ENCODE measurements at places on chromosomes 7 and 10.

DNA sequence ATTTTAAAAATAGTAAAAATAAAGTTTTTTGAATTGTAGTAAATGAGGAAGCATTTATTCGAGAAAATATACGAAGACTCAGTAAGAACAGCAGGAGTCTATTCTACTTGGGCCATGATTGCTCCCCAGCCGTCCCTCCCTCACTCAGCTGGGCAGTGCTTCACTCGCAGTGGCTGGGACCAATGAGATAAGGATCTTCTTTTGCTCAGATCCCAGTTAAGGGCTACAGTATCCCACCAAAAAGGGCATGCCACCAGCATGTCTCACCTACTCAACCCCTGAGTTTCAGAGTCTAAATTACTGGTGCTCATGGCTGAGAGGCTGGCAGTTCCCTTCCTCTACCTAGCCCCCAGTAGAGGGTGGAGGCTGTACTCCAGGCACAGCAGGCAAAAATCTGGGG lies 455.7 kb upstream of the PFKP start:
- no peak for DNase-seq

- no peak for DNase-seq
These were observed 339.7 kb upstream of the NFE2L3 start for GRCh38 chr7:25812086-25812850.

GRCh38 chr10:60849740-60850139 lies 71.5 kb downstream of the CDK1 start:
- DNase-seq, result no peak

DNA sequence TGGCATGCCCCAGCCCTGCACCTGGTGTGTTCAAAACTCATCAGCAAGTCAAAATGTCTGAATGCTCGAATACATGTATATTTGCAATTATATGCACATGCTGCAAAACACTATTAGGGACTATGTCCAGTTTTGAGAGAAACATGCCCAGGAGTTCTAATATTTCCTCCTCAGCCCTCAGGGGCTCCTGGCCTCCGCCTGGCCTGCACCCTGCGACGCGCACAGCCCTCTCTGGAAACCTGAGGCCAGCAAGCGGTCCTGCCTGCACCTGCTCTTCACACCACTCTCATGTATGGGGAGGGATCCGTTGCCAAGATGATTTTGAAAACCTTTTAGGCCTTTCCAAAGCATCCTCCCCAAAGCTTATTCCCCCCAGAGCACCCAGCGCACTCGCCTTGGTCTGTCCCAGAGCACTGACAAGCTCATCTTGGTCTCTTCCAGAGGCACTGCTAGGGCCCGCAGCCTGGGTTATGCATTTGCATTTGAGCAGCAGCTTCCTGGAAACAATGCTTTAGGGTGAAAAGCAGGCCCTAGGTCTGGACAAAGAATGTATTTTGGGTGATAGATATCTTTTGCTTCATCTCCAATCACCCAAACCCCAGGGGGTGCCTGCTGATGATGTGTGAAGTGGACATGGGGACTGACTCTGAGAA lies 22.6 kb upstream of the CNPY1 start:
- DNase-seq, result no peak

DNA sequence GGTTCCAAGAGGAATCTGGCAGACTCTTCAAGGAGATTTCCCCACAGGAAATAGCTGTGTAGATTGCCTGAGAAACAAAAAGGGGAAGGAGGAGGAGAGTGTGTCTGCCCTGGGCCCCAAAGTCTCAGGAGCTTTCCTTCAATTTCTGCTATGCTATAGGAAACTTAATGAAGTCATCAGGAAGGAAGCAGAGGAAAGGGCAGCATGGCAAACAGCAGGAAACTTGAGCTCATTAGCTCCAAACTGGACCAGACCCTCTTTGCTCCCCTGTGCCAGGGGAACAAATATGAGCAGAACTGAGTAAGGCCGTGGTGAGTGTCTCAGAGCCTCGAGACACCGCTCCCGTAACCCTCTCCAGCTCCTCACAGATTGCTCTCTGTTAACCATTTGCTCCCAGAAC lies 4.8 kb upstream of the KCNIP2 start:
- DNase-seq, result no peak

GRCh38 chr10:69051303-69051702 lies 36.6 kb upstream of the SRGN start:
- DNase-seq, result no peak

GRCh38 chr7:131109011-131109758 lies 218.5 kb upstream of the MKLN1 start:
- no peak for DNase-seq

GRCh38 chr10:116124777-116125176 lies 148.2 kb downstream of the GFRA1 start:
- no peak for DNase-seq

GRCh38 chr10:11586170-11586569 lies 25.3 kb downstream of the USP6NL start:
- no peak for DNase-seq

DNA sequence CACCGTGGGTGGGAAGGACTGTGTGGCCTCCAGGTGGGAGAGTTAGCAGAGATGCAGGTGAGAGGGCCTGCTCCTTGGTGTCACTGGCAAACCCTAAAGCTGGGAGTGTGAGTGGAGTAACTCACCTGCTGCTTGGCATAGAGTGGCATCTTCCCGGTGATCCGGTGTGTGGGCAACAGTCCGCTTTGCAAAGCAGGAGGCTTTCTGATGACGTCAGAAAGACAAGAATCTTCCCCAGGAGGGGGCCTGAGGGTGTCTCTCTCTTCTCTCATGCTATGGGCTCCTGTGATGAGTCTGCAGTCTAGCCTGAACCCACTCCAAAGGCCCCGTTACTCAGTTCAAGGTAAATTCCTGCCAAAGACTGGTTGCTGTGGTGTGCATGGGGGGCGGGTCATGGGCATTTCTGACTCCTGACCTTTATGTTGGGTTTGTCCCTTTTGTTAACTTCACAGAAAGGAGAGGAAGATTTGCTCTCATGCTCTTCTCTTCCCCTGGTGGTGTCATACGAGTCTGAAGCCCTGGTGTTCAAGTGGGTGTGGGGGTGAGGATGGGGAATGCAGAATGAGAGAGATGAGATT lies 187.9 kb downstream of the GATA3 start:
- DNase-seq, result no peak

- DNase-seq, result no peak
These were observed 17.5 kb downstream of the GBF1 start for GRCh38 chr10:102262744-102263370.

GRCh38 chr10:43336641-43337318 lies 34.7 kb upstream of the FXYD4 start:
- no peak for DNase-seq

DNA sequence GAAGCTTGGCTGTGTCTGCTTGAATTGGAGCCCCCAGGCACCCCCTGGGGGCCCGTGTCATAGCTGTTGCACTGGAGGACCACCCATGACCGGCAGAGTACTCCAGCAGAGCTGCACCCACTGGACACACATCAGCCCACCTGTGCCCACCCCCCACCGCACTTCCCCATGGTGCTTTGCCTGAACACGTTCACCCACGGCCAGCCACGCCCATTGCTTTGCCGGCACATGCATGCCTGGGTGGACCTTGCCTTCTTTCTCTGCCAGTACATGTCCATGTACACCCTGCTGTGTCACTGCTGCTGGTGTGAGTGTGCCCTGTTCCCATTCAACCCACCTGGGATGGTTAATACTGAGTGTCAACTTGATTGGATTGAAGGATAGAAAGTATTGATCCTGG lies 88.7 kb downstream of the SAMD9 start:
- no peak for DNase-seq

- no peak for DNase-seq
These were observed 139.5 kb downstream of the ALOX5 start for GRCh38 chr10:45513551-45513950.

- DNase-seq, result no peak
These were observed 168.7 kb upstream of the ZNF32 start for GRCh38 chr10:43817368-43817767.

DNA sequence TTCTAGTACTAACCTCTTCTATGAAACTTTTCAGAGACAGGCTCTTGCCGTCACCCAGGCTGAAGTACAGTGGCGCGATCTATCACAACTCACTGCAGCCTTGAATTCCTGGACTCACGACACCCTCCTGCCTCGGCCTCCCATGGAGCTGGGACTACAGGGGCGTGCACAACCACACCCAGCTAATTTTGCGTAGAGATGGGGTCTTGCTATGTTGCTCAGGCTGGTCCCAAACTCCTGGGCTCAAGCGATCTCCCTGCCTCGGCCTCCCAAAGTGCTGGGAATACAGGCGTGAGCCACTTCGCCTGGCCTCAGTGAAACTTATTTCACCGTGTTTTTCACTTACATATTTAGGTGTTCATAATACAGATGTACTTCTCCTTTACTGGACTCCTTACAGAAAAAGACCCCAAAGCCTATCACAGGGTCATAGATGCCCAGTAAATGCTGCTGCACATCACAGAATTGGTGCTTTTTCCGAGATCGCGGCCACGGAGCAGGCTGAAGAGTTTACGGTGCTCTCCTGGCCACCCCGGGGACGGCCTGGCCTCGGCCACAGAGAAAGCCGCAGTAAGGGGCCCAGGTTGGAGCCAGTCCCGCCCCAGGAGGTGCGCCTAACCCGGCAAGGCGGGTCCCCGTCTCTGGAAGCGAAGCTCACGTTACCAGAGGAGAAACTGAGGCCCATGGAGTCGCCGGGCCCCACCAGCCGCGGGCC lies 595 bp downstream of the TBL2 start:
- no peak for DNase-seq

- DNase-seq, result no peak
These were observed 6.9 kb downstream of the ITPRIP start for GRCh38 chr10:104331208-104331838.

GRCh38 chr7:139682136-139683013 lies 95.4 kb downstream of the HIPK2 start:
- DNase-seq, result no peak

- DNase-seq, result no peak
These were observed 12.2 kb downstream of the PDZD8 start for GRCh38 chr10:117363028-117363427.

- DNase-seq, result peak; percentile 21
These were observed 85.5 kb downstream of the PRTFDC1 start for GRCh38 chr10:24866604-24867583.

- no peak for DNase-seq
These were observed 407.7 kb downstream of the SH2D4B start for GRCh38 chr10:80945264-80945880.

DNA sequence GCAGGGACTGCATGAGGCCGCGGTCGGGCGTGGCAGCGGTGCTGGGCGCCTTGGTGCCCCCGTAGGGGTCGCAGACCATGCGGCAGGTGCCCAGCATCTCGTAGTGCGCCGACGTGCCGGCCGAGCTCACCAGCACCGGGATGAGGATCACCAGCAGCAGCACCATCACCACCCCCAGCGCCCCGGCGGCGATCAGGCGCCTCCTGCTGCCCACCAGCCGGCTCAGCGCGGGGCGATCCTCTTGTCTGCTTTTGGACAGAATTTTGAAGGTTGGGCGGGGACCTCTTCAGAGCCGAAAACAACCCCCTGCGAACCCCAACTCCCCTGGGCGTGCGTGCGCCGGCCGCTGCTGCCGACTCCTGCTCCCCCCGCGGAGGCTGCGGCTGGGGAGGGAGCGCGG lies 779 bp downstream of the C1QL3 start:
- no peak for DNase-seq

DNA sequence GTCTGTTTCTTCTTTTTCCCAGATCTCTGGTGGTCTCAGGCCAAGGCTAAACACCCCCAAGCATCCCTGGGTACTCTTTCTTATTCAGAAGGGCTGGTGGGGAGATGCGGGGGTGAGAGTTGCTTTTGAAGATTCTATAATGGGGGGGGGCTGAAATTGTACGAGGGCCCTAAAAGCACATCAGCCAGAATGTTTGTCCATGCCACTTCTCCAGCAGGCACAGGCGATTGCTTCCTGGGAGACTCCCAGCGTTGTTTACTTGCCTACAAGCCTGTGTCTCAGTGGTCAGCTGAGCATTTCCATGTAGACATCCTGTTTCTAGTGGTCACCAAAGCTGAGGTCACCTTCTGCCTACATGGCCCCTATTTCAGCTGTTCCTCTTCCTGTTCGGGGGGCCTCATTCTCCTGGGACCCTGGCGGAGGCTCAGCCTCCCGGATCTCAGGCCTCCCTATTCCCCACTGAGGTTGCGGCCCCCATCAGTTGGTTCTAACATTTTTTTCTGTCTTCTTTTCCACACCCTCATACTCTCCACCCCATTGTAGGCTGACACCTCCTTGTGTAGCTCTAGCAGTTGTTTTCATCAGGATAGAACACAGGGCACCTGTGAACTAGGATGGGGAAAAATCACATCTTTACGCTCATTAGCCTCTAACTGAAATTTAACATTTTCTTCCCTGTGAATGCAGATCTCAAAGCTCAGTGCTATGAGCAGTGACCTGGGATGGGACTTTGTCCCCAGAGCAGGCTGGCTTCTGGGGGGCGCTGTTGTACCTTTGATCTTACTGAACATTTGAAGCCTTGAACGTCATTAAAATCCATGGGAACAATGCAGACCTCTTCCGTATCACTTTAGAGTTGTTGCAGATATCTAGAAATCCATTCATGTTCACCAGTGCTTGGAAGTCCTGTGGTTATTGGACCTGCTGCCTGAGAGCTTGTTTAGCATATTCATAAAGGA lies 286.5 kb downstream of the GLRX3 start:
- DNase-seq, result no peak
